ENCODE measurements at places on chromosomes 3 and 15.

- no peak for DNase-seq
Observed at GRCh38 chr15:66941108-66941711, 124.2 kb upstream of the SMAD3 start.

DNA sequence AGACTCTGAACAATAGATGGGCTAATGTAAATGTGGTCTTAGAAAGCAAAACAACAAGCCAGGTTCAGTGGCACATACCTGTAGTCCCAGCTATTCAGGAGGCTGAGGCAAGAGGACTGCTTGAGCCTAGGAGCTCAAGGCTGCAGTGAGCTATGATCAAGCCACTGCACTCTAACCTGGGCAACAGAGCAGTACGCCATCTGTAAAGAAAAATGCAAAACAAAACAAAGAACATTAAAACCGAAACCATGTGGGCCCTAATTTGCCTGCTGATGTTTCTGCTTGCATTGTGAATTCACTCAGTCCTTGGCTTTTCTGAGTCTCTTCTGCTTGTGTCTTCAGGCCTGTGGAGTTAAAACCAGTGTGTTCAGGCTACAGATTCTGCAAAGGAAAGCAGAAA lies 56.7 kb downstream of the CCNL1 start:
- DNase-seq = no peak

DNA sequence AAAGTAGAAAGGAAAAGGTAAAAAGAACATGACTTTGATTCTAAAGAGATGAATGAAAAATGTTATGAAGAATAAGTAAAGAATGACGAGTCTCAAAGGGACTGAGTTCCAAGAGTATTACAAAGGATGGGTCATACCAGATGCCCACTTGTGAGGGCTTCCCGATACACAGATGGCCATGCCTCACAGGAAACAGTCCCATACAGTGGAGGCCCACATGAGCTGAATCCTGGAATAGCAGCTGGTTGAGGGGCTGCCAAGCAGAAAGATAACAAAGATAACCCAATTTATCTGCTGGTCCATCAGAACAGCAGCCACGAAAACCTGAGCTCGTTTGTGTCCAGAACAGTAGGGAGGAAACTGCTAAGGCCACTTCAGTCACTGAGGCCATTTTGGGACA lies 3.7 kb downstream of the SSR3 start:
- DNase-seq = no peak

GRCh38 chr15:101022876-101023275 lies 103.7 kb downstream of the LRRK1 start:
- no peak for DNase-seq

DNA sequence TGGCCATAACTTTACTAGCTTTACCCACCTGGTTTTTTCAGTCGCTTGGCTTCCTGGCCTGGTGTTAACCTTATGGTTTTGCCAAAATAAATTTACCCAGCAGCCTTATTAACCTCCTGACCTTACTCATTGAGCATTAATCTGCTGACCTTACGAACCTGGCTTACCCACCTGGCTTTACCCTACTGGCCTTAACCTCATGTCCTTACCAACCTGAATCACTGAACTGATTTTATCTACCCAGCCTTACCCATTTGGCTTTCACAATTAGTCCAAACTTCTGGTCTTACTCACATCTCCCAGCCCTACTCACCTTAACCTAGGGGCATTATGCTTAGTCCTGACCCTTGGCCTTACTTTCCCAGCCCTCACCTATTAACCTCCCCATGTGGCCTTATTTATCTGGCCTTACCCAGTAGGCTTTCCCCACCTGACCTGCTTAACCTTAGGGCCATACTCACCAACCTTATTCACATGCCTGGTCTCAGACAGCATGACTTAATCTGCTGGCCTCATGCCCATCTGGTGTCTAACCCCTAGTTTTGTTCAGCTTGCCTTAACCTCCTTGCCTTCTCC lies 93.4 kb downstream of the IL12A start:
- DNase-seq = no peak

DNA sequence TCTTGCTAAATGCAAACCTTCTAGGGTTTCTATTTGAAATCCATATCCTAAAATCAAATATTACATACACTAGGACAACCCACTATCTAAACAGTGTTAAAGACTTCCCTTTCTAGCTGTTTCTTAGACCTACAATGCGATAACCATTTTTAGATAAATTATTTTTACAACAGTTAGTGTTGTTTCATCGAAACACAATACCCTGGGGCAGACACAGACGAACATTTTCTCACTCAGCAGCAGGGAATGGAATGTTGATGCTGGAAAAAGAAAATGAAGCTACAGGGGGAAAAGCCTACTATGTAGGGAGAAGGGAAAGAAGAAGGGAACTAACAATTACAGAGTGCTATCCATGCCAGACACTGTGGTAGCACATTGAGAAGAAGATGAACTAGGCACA lies 6.0 kb upstream of the HERC1 start:
- DNase-seq = no peak

GRCh38 chr3:86733257-86733656 lies 257.7 kb downstream of the VGLL3 start:
- DNase-seq = peak; percentile 18

- DNase-seq = no peak
Observed at GRCh38 chr15:82846621-82847020, 37.2 kb downstream of the WHAMM start.

DNA sequence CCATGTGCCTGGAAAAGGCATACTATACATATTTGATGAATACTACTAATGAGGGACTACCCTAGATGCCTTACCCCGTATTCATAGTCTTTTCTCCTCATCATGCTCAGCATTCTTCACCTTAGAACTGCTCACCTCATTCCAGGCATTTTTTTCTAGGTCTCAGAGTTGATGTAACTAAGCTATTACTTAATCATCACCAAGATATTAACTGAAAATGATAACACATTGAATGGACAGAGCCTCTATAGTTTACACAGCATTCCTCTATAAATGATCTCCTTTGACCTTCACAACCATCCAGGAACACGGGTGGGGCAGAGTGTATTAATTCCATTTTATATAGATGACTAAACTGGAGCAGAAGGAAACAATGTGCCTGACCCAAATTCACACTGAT lies 174.1 kb upstream of the DPH6 start:
- DNase-seq = no peak

DNA sequence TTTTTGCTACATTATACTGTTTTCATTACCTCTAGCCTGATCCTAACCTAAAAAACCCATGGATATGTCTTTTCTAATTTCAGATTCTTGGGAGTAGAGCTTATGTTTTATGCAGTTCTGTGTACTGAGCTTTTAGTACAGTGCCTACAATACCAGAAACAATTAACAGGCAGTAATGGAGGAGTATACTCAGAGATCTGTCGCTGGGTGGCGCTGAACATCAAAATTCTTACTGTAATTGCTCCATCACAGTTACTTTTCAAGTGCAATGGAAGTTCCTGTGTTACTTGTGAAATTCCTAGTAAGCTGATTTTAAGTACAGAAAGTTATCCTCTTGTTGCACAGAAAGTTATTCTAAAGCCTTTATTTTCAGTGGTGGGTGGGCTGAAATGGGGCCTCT lies 66.9 kb downstream of the RNF13 start:
- peak; percentile 57 for DNase-seq

- DNase-seq = peak; percentile 6
Observed at GRCh38 chr3:38614091-38614490, 35.4 kb downstream of the SCN5A start.

Data from lower lobe of right lung (tissue), 2 donors.